T-helper 17 cell (primary cell): ENCODE measurements at places on chromosomes 1 and 21. TPM values are rescaled to one million over a fixed set of nuclear protein-coding genes. Genes with fewer than 3 reads are reported as not detected.

Gene RIMS3
- 1.7 TPM for total RNA-seq

GRCh38 chr1:234611847-234612351, 1.9 kb upstream of the IRF2BP2 start:
- H3K4me1 ChIP-seq, result peaks cover 51% of the 10 kb centered on the region
- no peak for DNase-seq
- H3K36me3 ChIP-seq, result no peaks in the 10 kb centered on the region
- no peaks in the 10 kb centered on the region for H3K27me3 ChIP-seq
- H3K4me3 ChIP-seq, result peak overlapping the region; percentile 90

DNA sequence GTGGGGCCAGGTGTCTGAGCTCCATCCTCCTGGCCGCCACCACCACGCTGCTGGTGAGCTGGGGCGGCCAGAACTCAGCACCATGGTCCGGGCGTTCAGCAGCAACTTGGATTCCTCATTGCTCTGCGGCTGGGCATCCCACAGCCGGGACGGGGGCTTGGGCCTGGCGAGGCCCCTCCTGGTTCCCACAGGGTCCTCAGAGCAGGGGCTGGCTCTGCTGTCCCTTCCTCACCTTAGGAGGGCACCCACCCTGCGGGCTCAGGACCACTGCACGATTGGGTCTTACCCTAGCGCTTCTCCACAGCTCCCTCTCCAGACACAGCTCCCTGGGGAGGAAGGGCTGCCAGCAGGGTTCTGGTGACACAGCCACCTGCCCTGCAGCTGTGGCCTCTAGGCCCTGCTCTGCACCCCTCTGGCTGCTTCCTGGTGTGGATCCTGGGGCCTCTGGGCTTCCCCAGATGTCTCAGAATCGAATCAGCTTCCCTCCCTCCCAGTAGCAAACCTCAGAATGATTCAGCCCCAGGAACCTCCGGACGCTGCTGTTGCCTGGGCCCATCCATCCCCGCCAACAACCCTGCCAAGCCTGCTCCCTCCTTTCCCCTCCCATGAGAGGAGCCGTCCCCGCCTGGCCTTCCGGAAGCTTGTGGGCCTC, 25.0 kb downstream of the CRYAA start:
- H3K27ac ChIP-seq, result no peak overlapping the region

- peaks cover 27% of the 10 kb centered on the region for H3K27me3 ChIP-seq
- H3K36me3 ChIP-seq, result no peaks in the 10 kb centered on the region
- no peaks in the 10 kb centered on the region for H3K4me1 ChIP-seq
- no peak overlapping the region for H3K4me3 ChIP-seq
- no peak overlapping the region for H3K27ac ChIP-seq
Measured at GRCh38 chr21:35929901-35930300, 130.4 kb downstream of the SETD4 start.
